Thoracic aorta (tissue), 2 donors: ENCODE measurements at places on chromosomes 7 and 10.

DNA sequence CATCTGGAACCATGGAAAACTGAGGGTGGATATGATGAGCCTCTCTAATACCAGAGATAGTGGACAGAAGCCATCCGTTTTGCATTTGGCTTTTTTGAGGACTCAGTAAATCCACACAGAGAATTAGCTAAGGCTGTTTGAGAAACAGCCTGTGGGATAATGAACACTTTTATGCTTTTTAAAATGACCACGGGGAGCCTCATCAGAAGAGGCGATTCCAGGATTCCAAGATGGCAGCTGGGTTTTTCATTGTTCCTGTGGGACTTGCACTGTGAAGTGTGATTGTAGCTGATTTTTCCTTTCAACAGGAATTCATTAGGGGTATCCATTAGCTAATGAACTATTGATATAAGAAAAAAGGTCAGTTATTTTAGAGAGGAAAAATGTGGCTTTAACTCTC lies 353.2 kb downstream of the AUTS2 start:
- no peak for DNase-seq

DNA sequence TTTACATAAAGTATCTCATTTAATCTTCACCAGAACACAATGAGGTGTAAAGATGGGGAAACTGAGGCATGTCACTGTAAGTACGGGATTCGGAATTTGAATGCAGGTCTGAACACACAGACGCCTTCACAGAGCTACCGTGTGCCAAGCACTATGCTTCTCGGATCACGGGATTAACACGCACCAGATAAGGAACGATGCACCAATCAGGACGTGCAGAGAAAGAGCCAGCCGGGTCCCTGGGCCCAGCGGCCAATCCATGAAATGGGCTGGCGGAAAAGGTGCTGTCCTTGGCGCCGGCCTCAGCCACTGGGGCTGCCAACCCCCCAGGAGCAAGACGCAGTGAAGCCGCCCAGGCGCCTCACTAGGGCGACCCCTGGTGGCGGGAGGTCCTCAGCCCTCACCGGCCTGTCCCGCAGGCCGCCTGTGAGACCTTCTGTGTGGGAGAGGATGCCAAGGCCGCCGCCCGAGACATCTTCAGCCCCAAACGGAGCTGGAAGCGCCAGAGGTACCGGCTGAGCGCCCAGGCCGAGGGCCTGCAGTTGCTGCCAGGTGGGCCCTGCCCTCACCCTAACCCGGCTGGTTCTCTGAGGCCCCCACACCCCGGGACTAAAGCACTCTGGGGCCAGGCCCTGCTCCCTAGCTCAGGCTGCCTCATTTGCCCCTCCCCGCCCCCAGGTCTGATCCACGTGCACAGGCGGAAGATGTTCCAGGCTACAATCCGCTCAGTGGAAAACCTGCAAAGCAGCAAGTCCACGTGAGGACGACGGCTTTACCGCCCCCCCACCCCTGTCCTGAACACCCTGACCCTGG lies 15.6 kb downstream of the ATG9B start:
- no peak for DNase-seq

- DNase-seq = no peak
Observed at GRCh38 chr7:141631525-141631924, 70.4 kb downstream of the DENND11 start.

DNA sequence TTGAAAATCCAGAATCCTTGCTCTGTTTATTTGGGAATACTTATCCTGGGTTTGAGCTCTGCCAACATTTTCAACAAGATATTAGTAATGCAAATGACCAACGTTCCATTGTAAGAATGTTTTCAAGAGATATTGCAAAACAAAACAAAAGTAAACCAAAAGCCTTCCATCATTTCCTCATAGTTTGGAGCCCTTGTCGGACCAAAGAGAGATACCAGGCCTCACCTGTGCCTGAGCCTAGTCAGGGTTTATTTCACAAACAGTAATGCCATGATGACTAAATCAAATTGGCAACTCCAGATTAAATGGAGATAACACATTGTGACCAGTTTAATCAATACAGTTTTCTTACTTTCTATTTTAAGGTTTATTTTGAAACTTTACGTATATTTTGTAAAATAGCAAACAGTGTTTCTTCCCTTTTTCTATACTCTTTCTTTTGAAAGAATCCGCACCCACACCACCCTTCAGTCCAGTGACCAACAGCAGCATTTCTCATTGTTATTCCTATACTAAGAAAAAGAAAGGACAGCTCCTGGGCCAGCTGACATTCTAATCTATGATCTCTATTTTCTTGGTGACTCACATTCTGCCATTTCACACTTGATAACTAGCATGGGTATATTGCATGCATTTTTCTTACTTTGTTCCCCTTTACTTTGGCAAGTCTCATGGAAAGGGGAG lies 168.5 kb upstream of the MEOX2 start:
- no peak for DNase-seq

- no peak for DNase-seq
Observed at GRCh38 chr7:103718482-103719061, 270.9 kb downstream of the RELN start.

DNA sequence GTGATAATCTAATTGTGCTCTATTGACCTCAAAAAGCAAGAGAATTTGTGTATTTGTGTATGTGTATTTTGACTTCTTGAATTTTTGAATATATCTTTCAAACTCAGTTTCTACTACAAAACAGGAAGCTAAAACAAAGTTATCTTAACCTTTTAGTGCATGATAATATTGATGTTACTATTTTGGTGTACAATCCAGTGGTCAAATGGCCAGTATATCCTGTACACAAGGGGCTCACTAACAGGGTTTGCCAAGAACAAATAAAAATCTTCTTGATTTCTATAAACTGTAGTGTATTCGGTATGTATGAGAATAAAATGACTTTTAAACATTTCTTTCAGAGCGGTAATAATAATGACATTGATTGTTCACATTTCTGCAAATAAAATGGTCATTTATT lies 69.6 kb downstream of the FOXP2 start:
- DNase-seq = no peak

- DNase-seq = no peak
Observed at GRCh38 chr7:2781636-2782035, 62.5 kb downstream of the GNA12 start.

DNA sequence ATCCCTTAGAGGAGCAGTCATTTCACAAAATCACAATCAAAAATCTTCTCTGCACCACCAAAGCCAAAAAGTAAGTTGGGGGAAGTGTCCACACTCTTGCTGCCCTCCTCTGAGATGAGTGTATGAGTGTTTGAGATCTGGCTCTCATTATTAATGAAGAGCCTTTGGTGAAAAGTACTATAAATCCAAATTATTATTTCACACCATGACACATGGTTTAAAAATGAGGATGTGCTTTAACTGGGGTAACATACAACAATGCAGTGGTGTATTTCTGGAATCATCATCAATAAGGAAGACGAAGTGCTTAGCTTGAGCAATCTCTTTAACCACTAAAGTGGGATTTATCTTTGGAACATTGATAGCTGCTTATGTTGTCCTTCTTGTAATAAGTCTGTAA lies 114.2 kb upstream of the ADAM12 start:
- DNase-seq = no peak

- DNase-seq = no peak
Observed at GRCh38 chr7:56250135-56250534, 133.9 kb upstream of the NUPR2 start.

GRCh38 chr7:6636741-6637543 lies at the start of gene ZNF316:
TSS of gene ZNF316 (plus strand) at chr7:6637318. CDS start at chr7:6642410, 5,092 bp downstream.
- DNase-seq = no peak

- no peak for DNase-seq
Observed at GRCh38 chr7:132545756-132546155, 30.5 kb downstream of the PLXNA4 start.

- DNase-seq = no peak
Observed at GRCh38 chr10:24718031-24718855, 5.4 kb downstream of the ARHGAP21 start.

- no peak for DNase-seq
Observed at GRCh38 chr7:37524797-37525196, 76.1 kb upstream of the ELMO1 start.

DNA sequence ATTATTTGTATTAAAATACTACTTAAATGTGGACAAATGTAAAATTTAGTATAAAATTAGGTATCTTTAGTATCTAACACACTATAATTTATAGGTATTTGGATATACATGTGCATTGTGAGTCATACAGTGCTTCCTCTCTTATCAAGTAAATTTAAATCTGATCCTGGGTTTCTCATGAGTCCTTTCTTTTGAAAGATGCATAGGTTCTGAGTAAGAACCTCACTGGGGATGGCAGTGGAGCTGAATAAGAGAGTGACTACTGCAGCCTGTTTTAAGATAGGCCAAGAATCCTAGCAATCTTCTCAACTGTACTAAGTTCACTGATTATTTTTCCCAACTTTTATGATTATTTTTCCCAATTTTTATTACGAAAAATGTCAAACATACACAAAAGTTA lies 16.2 kb downstream of the CEP55 start:
- no peak for DNase-seq

DNA sequence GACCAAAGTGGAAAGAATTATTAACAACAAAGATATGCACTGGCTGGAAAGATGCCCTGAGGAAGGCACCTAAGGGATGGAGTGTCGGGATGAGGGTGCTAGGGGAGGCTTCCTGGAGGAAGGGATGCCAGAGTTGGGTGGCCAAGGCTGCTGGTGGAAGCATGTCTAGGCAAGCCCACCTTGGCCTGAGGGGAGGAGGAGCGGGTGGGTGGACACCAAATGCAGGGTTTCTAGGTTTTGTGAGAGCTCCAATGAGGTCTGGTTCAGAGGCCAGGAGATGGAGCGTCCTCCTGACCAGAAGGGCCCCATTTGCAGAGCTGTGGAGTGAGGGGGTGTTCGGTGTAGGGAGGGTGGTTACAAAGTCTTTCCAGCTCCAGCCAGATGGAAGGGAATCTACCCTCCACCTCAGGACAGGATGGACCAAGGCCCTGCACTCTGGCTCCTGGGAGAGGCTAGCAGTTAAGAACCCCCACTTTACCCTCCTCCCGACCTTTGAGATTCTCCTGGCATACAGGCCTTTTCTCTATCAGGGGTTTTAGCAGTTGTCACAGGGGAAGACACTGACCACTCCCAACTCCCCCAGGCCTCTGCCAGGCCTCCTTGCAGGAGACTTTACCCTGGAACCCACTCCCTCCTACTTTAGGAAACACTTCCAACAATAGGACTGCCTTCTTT lies 3.0 kb upstream of the DDIT4 start:
- DNase-seq = no peak

DNA sequence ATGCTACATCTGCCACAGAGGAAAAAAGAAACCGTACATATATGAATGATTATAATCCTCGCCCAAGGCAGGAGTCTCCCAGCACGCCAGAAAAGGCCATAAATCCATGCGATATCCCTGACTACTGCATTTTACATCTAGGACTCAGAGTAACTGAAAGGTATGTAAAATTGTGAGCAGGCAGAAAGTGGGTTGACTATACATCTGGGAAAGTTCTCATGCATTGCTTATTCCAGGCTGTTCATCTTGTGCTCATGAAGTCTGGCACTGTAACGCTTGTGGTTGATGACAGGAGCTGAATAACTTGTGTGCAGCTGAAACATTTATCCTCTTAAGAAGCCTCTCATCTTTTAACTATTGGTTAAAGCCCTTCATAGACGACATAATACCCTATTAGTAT lies 193.4 kb upstream of the STEAP4 start:
- DNase-seq = no peak

- DNase-seq = no peak
Observed at GRCh38 chr10:15485027-15485426, 113.9 kb upstream of the FAM171A1 start.

GRCh38 chr7:88458279-88458678 lies 151.6 kb upstream of the STEAP4 start:
- DNase-seq = no peak

DNA sequence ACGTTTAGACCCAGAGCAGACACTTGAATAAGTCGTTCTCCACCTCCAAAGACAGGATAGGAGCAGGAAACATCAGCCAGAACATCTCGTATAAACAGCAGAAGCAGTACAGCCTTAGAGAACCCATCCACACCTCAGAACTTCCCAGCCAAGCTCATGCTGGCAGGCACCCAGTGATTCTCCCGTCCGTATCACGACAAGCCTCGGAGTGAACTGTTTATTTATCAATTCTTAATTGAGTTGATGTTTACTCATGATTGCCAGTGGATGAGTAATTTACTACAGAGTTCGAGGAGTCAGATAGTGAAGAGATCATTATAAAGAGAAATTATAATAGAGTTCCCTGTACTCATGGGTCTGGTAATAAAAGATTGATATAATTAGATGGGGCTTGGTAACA lies 811.5 kb downstream of the LRMDA start:
- no peak for DNase-seq

DNA sequence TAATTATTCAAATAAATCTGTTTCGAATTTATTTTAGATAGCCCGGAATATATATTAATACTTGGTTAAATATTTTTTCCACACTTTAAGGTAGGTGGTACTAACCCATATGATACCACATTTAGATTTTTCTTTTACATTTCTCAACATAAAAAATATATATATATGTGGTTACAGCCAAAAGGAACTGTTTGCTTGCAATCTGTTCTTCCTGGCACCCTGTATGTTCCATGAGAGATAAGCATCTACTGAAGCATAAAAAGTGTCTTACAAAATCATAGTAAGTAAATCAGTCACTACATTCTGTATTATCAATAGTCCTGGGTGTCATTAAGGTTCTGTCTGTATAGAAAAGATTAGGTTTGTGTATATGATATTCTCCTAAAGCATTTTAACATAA lies 726.8 kb downstream of the GRM8 start:
- no peak for DNase-seq

DNA sequence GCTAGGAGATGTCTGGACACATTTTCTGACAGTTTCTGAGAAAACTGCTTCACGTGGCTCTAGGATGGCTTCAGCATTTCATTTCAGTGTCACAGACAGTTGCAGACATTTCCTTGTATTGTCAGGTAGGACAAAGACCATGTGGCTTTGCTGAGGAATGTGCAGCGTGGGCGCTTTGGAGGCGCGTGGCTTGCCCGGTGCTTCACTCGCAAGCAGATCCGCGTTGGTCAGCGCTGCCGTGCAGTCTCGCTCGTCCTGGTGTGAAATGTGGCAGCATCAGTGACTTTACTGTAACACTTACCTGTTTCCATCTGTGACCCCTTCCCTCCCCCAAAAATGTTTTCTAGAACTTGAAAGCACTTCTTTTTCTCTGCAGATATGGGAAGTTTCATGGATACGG lies 340.5 kb downstream of the SDK1 start:
- no peak for DNase-seq

GRCh38 chr10:14345262-14345661 lies 14.5 kb upstream of the FRMD4A start:
- DNase-seq = no peak

DNA sequence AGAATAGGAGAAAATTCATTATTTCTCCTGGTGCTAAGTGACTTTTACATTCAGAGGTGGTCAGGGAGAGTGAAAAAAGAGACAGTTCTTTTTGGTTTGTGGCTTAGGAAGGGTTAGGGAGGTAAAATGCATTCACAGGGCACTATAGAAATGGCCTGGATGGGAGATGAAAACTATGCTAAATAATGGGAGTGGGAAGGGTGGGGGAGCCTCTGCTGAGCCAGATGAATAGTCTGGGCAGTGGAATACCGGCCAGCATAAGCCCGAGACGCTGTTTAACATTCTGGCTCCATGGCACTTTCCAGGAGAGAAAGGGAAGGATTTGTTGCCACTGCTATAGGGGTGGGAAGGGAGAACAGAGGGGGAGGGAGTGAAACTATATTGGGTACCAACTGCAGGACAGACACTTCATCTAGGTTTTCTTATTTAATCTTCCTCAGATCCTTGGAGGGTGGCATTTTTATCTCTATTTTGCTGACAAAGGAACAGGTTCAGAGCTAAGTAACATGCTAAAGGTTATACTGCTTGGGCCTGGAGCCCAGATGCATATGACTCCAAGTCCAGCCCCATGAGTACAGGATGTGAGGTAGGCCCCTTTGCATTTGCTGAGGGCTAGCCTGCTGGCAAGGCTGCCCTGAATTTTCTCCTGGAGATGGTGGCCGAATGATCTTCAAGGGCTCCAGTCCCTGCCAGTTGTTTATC lies 372.4 kb downstream of the CCSER2 start:
- no peak for DNase-seq
